GM13976 (cell line): ENCODE measurements at places on chromosomes 5 and 9.

- no peak for DNase-seq
These were observed 137.2 kb downstream of the C9orf50 start for GRCh38 chr9:129483415-129484351.

GRCh38 chr9:21970800-21971640 is 23.2 kb downstream of the CDKN2A start:
- DNase-seq: no peak

DNA sequence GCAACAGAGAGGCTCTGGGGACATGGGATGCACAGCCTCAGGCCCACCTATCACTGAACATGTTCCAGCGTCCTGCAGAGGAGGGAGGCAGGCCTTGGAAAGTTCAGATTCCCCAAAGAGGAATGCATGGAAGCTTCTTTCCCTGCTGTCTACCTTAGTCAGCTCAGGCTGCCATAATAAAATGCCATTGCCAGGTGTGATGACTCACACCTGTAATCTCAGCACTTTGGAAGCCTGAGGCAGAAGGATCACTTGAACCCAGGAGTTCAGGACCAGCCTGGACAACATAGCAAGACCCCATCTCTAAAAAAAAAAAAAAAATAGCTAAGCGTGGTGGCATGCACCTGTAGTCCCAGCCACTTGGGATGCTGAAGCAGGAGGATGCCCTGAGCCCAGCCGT is 24.5 kb upstream of the TOR1B start:
- DNase-seq: no peak

- DNase-seq: peak; percentile 82
These were observed 24.2 kb downstream of the TCF7 start for GRCh38 chr5:134138416-134139376.

DNA sequence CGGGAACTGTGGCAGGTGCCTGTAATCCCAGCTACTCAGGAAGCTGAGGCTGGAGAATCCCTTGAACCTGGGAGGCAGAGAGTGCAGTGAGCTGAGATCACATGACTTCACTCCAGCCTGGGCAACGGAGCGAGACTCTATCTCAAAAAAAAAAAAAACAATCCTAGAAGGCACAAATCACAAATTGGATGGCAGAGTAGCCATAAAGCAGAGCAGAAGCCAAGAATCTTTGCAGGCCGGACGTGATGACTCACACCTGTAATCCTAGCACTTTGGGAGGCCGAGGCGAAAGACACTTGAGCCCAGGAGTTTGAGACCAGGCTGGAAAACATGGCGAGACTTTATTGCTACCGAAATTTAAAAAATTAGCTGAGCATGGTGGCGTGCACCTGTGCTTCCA is 9.2 kb upstream of the FUBP3 start:
- DNase-seq: no peak

GRCh38 chr9:134222018-134222573 is 57.7 kb upstream of the RNU6ATAC start:
- no peak for DNase-seq

DNA sequence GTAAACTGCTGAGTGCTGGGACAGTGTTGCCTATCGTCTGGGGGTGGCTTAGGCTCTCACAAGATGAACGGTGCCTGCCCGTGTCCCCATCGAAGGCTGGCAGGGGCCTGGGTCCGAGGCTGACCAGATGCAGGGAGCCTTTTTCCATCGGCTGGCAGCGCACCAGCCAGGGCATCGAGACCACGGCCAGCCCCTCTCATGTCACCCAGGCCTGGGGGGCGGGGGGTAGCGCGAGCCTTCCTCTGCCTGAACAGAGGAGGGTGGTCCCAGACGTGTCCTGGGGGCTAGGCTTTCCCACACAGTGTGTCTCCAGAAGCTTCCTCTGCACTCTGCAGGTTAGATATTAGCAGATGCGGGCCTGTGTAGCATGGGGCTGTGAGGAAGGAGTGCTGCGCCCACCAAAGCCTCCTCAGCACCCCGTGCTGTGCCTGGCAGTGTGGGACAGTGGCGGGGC is 17.3 kb downstream of the FGD3 start:
- peak; percentile 15 for DNase-seq

DNA sequence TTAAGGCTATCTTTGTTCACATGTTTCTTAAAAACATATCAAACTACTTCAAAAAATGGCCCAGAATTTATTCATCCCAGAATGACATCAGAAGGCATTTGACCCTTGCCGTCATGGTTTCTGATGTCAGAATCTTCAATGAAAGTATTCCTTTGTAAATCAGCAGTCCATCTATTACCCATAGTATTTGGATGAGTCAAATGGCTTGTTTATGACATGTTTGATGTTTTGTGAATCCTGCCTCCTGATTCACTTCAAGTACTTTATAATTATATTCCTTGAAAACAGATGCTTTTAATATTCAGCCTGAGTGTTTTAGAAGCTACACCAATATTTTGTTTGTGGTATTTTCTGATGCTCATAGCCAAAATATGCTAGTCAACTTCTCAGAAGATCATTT is 200.8 kb upstream of the MEF2C start:
- no peak for DNase-seq
